ENCODE measurements at places on chromosomes 12 and 14.

GRCh38 chr12:127343940-127344339, 923.0 kb upstream of the TMEM132C start:
- DNase-seq = no peak

GRCh38 chr14:100826391-100827100, 628 bp downstream of the MEG3 start:
- DNase-seq = no peak

GRCh38 chr12:28017873-28018255, 45.3 kb upstream of the PTHLH start:
- no peak for DNase-seq

DNA sequence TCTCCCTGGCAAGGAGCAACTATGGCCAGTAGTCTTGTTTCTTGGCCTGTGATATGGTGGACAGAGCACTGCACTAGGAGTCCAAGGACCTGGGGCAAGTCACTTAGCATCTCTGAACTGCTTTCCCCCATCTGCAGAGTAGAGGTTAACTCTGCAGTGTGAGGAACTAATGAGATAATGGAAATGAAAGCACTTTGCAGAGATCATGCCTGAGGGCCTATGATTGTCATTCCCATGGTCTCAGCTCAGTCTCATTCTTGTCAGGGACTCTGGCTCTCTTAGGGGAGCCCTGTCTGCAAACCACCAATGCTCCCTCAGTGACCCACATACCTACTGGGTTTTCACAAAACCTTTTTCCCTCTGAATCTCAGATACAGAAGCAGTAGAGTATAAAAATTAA, 6.5 kb upstream of the PNMA1 start:
- DNase-seq = no peak

GRCh38 chr14:94823556-94824341, 53.8 kb upstream of the GSC start:
- DNase-seq = no peak

DNA sequence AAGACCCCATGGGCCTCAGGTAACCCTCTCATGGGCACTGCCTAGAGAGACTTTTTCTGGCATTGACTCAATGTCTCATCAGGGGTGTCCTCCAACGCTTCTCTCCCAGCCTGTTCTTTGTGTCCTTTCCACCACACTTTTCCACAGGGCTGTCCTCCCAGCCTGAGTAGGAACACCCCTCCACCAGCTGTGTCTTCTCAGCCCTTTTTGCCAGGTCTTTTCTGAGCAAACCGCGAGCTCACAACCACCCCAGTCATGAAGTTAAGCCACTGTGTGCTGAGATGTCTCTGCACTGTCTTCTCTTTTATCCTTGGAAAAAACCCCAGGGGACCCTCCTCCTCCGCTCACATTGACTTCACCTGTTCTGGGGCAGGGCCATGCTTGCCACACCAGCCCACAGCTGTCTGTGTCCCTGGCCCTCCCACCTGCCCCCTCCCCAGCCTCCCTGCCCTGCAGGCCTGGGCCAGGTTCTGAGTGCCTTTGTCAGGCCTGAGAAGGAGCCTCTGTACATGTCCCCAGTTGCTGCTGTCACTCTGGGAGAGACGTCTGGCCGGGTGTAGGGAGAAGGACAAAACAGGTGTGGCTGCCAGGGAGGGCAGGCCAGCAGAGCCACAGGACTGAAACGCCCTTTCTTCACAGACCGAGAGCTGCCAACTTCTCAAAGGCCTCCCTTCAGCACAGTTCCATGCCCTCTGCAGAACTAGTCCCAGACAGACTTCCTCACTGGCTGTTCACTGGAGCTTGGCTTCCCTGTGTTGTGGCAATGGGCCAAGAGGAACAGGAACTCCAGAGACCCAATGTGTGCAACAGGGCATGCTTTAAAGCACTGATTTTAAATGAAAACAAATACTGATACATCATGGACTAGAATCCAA, 50.5 kb upstream of the PNMA1 start:
- DNase-seq = peak; percentile 36
